ENCODE measurements at places on chromosomes 7 and 10.

DNA sequence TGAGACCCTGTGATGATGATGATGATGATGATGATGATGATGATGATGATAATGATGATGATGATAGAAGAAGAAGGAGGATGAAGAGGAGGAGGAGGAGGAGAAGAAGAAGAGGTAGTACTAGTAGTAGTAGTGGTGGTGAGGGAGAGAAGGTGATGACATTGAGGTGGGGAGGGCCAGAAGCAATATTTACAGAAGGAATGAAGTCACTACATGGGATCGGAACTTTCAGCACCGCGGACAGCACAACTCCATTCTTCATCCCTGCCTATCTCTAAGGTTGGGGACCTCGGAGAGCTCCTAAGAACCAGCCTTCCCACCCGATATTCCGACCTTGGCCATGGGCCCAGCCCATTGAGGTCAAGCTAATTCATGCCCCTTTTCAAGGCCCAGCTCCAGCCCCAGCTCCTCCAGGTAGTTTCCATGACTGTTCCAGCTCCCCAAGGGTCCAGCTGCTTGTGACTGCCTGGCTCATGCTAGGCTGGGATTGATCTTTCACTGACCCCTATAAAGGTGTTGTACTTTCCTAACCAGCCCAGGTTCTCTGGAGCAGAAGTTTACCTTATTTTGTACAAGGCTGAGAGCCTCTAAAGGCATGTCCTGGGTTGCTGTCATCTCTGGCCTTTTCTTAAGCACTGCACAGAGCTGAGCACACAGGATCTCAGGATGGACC is 10.3 kb downstream of the CRHR2 start:
- no peak for DNase-seq

GRCh38 chr7:97293031-97293430 is 175.5 kb downstream of the SDHAF3 start:
- DNase-seq: no peak

DNA sequence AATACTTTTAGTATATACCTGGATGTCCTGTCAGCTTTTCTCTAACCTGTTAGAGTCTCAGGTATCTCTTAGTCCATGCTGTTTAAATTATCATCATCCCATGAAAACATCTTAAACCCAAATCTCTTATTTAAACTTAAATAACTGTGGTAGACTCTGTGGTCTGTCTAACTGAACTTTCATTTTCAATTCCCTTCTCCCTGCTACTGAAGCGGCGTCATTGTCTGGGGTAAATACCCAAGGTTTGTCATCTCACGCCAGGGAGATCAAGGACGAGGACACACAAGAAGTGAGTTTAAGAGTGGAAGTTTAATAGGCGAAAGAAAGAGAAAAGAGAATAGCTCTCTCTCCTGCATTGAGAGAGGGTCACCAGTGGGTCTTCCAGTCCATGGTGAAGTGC is 804.4 kb upstream of the CELF2 start:
- no peak for DNase-seq

- DNase-seq: no peak
Measured at GRCh38 chr7:38507384-38507783, 123.8 kb downstream of the AMPH start.

- DNase-seq: no peak
Measured at GRCh38 chr7:63042730-63043511, 955.7 kb upstream of the ZNF722 start.

GRCh38 chr7:150629347-150629746 is 2.8 kb downstream of the GIMAP6 start:
- no peak for DNase-seq

DNA sequence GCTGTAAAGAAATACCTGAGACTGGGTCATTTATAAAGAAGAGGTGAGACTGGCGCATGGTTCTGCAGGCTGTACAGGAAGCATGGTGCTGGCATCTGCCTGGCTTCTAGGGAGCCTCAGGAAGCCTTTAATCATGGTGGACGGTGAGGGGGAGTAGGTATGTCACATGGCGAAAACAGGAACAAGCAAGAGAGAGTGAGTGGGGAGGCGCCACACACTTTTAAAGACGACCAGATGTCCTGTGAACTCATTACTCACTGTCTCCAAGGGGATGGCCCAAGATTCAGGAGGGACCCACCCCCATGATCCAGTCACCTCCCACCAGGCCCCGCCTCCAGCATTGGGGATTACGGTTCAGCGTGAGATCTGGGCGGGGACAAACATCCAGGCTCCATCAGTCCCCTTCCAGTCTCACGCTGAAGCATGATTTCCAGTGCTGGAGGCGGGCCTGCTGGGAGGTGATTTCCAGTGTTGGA is 3.2 kb downstream of the ZNF316 start:
- no peak for DNase-seq

DNA sequence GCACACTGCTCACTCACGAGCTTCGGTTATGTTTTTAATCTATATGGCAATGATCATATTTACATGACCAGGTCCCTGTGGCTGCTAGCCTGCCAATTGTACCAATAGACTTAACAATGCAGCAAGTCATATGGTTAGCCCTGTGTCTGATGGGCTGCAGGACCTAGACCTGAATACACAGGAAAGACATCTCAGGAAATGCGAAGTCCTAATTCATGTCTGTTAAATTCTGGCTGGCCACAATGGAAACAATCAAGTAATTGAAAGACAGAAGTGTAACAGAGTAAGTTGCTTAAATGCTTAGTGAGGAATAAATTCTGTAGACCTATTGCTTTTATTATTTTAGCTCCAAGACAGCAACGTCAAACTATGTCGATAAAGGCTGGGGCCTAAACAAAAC is 112.4 kb upstream of the FZD8 start:
- no peak for DNase-seq

GRCh38 chr7:126803990-126804389 is 448.8 kb downstream of the GRM8 start:
- DNase-seq: peak; percentile 25

- DNase-seq: no peak
Measured at GRCh38 chr7:80150611-80151273, 16.1 kb downstream of the GNAI1 start.

Data from NCI-H524 (cell line).